Fibroblast of gingiva (primary cell): ENCODE measurements at places on chromosomes 3 and 15.

- DNase-seq = no peak
These were observed 31.6 kb upstream of the MTMR14 start for GRCh38 chr3:9617736-9618135.

DNA sequence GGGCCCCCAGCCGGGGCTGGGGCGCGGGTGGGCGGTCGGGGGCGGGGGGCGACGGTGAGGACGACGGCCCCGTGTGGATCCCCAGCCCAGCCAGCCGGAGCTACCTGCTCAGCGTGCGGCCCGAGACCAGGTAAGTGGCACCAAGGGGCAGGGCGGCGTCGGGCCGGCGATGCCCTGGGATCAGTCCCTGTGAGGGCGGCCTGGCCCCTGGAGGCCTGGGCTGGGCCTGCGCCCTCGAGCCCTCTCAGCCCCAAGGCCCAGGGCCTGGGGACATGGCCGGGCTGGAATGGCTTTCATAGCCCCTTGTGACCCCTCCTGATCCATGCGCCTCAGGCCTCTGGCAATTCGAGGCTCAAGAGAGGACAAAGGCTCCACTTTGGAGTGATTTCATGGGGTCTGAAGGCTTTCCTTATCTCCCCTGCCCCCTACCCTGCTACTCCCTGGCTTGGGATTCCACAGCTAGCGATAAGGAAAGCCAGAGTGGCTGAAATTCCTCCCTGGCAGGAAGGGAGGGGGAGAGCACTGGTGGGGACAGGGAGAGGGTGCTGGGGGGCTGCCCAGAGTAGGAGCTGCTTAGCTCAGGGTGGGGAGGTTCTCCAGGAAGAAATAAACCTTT lies 418 bp downstream of the ALPK3 start:
- no peak for DNase-seq

GRCh38 chr3:179323197-179324110 lies 623 bp downstream of the ZNF639 start:
- DNase-seq = peak; percentile 88

DNA sequence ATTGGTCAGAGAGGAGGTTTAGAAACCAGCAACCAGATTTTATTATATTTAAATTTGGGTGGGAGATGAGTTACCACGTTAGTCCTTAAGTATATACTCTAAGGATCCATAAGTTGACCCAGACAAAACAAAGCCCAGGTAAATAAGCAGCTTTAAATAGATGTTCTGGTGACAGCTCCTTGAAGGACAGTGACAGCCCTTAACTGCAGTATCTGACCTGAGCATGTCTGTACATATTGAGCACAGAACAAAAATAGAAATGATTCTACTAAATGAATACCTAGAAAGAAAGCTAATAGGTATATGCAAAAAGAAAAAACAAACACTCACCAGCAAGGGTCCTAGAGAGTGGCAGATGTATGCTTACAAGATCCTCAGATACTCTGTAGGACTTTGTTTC lies 63.0 kb downstream of the UBR1 start:
- no peak for DNase-seq

DNA sequence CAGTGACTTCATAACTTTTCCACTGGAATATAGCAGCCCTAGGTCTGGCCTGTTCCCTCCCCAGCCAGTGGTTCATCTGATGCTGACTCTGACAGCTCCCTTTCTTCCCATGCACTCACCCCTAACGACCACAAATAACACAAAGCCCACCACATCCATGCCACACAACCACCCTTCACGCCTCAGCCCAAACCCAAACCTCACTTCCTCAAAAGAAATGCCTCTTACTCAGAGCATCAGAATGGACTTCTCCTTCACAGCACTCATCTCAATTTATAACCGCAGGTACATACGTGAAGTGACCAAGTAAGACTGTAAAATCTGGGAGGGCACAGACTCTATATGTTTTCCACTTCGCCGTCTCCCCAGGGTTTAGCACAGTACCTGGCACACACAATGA lies 1.1 kb downstream of the RBSN start:
- no peak for DNase-seq

DNA sequence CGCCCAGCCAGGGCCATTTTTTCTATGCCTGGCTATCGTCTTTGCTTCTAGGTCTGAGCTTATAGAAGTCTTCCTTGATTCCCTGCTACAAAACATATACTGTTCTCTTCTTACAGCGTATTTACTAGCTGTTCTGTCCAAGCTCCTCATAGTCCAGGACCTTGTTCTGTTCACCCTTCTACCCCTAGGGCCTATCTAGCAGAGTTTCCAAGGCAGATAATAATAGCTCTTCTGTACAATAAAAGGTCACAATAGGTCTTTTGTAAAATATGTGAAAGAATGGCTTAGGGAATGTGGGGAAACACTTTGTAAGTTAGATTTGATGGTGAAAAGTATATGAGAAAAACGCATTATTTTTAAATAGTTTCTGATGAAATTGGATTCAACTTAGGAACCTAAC lies 158.2 kb downstream of the P3H2 start:
- no peak for DNase-seq

- DNase-seq = peak; percentile 44
These were observed 209.8 kb downstream of the GAP43 start for GRCh38 chr3:115833074-115833473.

GRCh38 chr15:75058127-75058905 lies 34.9 kb downstream of the PPCDC start:
- no peak for DNase-seq

GRCh38 chr3:130688015-130688688 lies 58.5 kb downstream of the PIK3R4 start:
- DNase-seq = no peak

GRCh38 chr3:148948913-148949657 lies 42.3 kb upstream of the GYG1 start:
- no peak for DNase-seq

- DNase-seq = no peak
These were observed 55.4 kb downstream of the RARB start for GRCh38 chr3:25483456-25483855.

DNA sequence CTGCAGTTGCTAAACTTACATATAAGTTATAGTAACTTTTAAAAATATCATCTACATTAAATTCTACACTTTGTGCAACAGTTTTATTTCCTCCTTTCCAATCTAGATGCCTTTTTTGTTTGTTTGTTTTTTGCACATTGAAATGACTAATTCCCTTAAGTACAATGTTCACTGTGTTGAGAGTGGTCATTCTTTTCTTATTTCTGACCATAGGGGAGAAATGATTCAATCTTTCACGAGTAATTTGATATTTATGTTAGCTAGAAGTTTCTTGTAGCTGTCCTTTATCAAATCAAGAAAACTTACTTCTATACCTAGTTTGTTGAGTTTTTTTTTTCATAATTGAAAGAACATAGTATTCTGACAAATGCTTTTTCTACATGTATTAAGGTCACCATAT lies 85.0 kb upstream of the CBLB start:
- no peak for DNase-seq

DNA sequence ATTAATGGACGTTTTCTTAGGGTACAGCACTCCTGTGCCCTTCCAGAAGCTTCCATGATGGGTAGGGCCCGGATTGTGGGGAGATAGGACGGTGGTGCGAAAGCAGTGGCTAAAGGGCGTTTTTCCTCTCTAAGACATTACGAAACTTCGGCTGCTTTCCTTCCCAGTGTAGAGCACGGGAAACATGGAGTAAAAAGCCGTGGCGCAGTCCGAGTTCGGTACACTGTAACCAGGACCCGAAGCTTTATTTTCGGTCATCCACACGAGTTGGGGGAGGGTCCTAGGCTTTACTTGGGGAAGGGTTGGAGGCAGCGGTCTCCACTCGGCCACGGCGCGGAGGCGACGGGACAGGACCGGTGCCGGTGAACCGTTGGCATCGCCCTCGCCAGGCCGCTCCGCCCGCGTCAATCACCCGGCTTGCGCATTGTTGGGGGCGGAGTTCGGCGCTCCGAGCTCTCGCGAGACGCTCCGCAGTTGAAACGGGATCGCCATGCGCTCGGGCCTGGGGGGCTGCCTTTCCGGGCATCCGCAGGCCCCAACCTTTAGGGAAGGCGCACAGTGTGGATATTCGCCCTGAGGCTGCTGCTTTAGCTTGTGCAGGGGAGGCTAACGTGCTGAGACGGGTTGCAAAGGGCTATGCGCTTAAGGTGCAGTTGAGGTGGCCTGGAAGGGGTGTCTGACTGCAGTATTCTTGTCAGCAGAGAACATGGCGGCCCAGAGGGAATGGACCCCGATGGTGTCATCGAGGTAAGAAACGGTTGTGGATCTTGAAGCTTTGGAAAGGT lies 546 bp downstream of the EIF4A2 start:
- peak; percentile 81 for DNase-seq

DNA sequence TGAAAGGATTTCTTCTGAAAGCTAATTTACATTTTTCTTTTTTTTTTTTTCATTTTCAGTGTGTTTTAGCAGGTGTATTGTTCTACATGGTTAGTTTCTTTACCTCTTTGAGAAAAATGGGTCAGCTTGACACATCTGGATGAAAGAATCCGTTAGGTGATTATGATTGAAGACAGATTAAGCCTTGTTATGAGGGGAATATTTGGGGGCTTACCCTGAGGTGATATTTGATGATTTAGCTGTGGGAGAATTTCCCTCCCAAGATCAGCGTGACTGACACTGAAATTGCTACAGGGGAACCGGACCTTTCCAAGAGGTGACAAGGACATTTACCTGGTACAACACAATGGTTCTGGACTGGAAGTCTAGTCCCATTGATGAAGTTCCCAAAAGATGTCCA lies 147.5 kb downstream of the NFKBIZ start:
- no peak for DNase-seq
